ENCODE measurements at places on chromosomes 4 and X.

- no peak for DNase-seq
These were observed 33.3 kb upstream of the SORCS2 start for GRCh38 chr4:7158991-7159390.

DNA sequence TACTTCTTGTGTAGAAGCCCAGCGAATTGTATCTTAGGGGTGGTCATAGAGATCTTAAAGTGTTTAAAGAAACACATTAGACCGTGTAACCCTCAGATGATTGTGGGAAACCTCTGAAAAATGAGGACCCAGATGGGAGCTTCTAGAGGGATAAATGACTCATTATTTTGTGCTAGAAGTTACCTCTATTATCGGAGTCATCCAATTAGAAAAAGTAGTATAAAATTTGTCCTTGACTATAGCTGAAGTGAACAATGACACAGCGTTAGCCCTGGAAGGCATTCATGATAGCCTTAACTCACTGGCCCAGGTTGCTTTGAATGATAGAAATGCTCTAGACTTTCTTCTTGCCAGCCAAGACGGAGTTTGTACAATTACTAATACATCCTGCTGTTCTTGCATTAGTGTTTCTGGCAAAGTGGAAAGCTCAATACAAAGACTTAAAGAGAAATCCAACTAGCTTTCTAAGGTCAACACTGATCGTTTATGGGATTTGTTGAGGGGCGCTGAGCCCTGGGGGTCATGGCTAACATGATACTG, 178.9 kb upstream of the VEGFC start:
- no peak for DNase-seq

GRCh38 chr4:6901669-6902317, 7.8 kb upstream of the TBC1D14 start:
- no peak for DNase-seq

- no peak for DNase-seq
These were observed 373.9 kb upstream of the FGF13 start for GRCh38 chrX:139085404-139085803.

DNA sequence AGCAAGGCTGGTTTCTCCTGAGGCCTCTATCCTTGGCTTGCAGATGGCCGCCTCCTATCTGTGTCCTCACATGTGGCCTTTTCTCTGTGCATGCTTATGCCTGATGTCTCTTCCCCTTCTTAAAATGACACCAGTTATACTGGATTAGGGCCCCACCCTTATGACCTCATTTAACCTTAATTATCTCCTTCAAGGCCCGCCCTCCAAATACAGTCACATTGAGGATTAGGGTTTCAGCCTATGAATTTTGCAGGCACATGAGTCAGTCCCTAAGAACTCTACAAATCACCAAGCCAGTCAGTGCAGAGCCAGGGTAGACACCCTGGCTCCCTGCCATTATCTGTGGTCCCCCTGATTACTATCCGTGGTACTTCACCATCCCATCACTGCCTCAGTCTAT, 51.6 kb downstream of the MAML3 start:
- DNase-seq = no peak

- no peak for DNase-seq
These were observed 48.6 kb upstream of the ARSJ start for GRCh38 chr4:114028071-114028470.
